ENCODE measurements at places on chromosomes 2 and 18.

- no peak for DNase-seq
Measured at GRCh38 chr2:181648478-181649155, 8.3 kb downstream of the CERKL start.

DNA sequence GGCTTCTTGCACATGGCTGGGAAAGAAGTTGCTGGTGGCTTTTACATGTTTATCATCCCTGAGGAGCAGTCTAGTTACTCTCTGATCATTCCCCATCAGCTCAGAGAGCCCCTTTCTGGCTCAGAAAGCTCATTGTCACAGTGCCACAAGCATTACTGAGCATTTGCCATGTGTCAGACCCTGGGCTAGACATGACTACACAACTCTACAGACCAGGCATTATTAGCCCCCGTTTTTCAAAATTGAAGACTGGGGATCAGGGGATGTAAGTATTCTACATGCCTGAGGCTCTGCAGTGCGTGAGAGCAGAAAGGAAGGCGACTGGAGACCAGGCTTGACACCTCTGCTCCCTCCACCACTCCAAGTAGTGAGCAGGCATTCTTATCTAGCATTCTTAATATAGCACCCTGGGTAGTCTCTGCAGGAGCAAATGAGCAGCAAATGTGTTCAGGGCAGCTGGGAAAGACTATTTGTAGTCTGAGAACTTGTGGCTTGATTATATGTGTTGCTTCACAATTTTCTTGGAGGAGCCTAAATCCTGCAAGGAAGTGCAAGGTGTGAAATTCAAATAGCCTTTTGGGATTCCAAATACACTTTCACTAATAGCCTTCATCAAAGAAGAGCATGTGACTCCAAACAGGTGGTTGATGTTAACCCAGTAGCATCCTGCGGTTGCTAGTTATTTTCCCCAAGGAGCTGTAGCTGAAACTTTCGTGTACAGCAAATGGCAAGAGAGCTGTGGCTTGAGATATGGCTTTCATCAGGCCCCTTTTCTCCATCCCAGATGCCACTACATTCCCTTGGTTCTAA is 143.2 kb downstream of the DDX1 start:
- DNase-seq: peak; percentile 32

DNA sequence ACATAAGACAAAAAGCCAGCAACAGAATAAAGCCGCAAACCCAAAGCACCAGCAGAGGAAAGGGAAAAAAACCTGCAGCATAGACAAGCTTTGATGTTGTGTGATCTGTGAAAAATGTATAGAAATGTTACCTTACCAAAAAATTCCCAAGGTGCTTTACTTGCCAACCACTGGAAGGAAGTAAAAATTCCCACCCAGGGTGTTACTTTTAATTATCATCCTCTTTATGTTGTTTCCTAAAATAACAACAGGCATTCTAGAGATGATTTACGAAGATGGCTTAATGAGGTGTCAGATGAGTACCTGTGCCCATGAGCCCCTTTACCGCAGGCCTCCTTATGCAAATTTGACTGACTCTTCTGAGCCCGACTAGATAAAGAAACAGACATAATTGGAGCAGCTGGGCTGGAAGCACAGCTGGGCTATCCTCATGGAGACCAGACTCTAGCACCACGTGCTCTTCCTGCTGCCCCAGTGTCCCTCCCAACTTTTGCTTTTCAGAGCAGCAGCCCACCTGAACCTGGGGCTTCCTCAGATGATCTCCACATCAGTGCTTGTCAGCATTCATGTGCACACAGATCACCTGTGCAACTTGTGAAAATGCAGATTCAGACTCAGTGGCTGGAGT is 41.5 kb downstream of the SRSF7 start:
- DNase-seq: no peak

DNA sequence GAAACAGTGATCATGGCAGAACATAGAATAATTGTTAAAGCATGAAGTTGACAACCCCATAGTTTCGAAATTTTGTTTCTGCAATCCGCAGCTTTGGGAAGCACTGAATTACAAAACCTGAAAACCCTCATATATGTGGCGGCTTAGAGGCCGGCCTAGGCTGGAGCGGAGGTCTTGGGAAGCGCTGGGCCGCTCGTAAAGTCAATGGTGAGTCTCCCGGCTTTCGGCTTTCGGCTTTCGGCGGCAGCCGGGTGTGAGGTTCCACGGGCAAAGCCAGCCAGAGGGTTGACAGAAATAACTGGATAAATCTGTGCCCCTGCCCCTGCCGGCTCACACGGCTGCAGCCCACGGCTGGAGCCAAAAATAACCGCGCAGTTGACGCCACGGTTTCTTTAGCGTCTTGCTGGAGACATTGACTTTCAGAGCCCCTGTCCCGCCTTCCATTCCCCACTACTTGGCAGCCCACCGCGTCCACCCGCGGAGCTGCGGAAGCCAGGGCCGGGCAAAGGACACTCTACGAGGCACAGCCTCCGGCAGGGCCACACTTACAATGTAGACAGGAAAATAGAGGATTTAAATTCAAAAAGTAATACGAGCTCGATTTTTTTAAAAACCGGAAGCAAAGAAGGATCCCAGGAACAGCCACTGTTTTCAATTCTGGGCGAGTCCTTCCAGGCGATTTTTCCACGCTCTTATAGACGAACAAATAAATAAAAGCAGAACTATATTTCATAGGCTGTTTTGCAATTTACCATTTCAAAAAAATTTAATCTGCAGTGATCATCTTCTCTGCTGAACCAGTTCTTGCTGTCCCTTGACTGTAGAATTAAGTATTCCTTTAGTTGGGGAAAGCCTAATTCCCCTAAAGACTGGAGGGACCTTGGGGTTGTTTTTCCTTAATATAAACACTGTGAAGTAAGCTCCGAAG is 28.3 kb upstream of the ATP6V1B1 start:
- peak; percentile 37 for DNase-seq

DNA sequence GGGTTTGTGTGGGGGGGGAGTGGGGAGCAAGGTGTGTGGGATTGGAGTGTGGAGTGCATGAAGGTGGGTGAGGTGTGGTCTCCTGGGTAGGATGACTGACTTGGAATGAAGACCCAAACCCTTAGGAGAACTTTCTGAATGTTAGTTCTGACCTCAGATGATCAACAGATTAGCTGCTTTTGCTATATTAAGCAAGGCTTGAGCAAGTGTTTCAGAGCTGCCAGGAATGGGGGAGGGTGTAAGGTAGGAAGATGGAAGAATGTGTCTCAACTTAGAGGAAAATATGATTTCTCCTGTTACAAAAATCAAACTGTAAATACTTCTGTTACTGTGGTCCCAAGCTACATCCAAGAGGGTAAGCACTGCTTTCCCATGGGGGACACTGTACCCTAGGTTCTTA is 273.6 kb downstream of the TGIF1 start:
- DNase-seq: no peak

- no peak for DNase-seq
Measured at GRCh38 chr2:10246370-10246769, 56.3 kb upstream of the HPCAL1 start.

DNA sequence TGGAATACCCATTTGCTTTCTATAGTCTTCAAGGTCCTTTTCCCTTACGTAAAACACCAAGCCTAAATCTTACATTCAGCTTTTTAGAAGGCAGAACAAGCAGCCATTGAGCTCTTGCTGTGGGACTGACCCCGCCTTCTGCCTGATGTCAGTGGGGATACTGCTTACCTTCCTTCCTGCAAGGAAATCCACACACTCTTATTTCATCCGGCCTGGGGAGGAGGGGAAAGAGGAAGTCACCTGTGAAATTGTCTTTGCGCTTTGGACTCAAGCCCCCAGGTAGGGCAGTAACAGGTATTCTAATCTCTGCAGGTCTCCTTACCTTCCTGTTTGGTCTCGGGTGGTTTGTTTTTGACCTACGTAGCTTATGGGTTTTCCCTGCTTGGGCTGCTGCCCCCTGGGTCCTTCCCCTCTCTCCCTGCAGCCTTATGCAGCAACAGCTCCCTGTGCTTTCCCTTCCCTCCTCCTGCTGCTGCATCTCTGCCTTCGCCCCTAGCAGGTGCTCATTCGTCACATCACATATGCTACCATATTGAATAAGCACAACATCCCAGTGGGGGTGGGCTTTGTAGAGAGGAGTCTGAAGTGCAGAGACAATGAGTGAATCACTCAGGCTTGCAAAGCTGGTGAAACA is 402.5 kb upstream of the TRIB2 start:
- DNase-seq: no peak

DNA sequence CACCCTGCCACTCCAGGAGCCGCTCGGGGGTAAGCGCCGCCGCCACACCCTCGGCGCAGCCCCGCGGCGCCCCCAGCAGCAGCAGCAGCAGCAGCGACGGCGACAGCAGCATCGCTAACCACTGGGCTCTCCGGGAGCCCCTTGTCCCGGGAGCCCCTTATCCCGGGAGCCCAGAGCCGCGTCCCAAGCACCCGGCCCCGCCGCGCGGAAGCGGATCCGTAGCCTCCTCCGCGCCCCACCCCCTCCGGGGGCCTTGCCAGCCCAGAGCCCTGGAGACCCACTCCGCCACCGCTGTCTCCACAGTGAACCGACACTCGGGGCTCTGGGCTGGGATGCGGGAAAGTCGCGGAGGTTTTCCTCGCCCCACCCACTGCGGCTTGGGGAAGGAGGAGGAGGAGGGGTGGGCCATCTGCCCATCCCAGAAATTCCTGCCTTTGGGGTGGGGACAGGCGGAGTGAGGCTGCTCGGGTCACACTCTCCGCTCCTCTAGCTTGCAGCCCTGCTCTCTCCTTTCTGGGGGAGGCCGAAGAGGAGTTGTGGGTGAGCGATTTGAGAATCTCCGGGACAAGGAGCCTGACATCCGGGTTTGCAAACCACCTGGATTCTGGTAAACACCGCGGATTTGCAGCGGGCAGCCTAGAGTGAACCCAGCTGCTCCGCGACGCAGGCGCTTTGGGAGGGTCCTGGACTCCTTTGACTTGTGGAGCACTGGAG is at the start of gene PLA2R1:
TSS of gene PLA2R1 (minus strand) at position 324 of the 714 bp plus-strand sequence. CDS start at position 112, 212 bp downstream.
- DNase-seq: no peak

DNA sequence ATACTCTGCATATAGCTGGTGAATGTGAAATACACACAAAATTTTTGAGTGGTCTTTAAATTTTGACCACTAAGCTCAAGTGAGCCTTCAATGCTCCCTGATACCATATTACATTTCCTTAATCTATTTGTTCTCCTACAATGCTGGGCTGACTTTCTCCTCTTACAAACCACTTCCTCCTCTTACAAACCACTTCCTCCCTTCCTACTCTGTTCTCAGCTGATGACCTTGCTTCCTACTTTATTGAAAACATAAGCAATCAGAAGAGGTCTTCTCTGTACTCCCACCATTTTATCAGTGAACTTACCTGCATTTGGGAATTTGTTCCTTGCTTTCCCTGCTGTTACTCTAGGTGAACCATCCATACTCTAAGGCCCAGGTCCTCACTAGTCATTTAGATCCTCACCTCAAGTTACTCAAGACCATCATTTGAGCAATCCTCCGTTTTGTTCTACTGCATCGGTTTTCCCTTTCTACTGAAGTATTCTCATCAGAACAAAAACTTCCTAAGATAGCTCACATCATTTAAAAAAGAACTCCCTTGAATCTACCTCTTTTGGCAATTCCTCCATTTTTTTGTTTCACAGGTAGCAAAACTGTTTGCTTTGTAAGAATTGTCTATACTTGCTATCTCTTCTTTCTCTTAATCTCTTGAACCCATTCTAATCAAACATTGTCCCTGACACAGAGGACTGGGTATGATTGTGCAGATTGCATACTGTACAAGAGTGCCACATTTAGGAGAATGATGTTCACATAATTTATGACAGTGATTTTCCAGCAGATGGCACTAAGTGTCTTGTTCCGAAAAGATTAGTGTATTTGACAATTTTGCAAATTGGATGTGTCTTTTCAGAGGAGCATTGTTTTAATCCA is 96.5 kb downstream of the EPB41L5 start:
- DNase-seq: peak; percentile 46

DNA sequence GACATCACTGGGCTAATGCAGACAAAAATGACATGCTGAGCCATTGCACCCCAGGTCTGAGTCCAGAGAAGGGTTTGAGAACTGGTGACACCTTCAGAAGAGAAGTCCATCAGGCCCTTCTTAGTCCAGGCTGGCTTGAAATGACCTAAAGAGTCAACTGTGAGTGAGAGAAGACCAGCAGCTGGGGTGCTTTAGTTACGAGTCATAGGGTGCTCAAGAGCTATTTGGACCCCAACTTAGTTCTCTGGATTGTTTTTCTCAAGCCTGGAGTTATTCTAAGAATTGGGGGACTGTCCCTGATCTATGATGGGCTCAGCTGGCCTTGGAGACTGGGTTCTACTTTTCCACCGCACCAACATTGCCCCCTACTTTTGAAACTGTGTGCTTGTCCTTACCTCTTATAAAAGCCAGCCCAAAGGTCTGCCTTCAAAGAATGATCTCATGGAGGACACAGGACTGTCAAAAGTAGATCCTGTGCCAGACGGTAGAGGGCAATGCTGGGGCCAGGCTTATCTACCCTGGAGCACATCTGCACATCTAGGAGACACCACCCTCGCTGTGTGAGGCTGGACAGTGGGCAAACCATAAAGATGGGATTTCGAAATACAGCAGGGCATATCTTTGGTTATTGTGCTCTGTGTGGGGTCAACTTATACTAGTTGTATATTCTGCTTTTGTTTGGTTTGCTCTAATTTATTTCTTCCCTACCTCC is 333.0 kb upstream of the SLC14A2 start:
- DNase-seq: peak; percentile 17

DNA sequence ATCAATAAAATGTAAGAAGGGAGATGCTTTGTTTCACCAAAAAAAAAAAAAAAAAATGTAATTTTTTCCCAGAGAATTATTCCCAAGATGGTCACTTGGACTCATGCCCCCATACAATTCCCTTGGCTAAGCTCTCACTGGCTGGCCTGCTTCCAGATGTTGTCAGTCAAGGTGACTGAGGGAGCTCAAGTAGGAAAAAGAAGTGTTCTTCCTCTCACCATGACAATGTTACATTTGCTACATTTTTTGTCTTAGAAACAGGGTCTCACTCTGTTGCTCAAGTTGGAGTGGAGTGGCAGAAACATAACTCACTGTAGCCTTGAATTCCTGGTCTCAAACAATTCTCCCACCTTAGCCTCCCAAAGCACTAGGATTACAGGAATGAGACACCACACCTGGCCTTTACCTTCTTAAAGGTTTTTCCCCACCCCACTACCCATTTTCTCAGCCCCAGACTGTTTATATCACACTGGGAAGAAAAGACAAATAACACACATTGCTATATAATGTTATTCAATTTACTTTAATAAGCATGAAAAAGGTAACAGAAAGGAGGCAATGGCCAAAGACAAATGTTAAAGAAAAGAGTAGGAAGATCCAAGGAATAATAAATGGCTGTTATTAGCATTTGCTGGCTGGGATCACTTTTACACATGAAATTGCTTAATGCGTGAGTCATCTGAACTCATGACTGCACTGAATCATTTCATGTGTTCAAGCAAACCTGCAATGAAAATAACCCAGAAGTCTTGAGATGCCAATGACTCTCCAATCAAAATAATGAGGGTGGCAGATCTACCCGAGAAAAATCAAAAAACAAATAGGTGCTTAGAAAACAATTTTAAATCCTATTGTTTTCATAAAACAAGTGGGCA is 45.2 kb downstream of the ACVR1 start:
- peak; percentile 12 for DNase-seq

DNA sequence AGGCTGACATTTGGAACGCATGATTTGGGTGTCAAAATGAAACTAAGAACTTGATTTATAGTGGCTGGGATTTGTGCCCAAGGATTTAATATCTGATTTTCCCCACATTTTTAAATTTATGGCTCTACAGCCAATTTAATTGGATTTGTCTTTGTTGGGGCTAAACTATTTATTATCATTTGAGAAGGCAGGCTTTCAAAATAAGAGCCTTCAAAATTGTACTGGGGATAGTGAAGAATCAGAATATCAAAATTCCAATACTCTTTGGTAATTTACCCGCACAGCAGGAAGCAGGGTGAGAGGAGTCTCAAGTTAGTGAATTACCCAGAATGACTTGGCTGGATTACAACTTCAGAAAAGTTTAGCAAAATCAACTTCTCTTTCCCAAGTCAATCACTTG is 278.1 kb downstream of the LRATD1 start:
- DNase-seq: no peak

GRCh38 chr2:159266554-159266953 is 19.9 kb downstream of the WDSUB1 start:
- no peak for DNase-seq

All from SJCRH30 (cell line).